ENCODE measurements at places on chromosomes 3 and 15. TPM values are rescaled to one million over a fixed set of nuclear protein-coding genes. Genes with fewer than 3 reads are reported as not detected.

- no peak overlapping the region for H3K4me3 ChIP-seq
- no peak overlapping the region for H3K27ac ChIP-seq
- no peaks in the 10 kb centered on the region for H3K36me3 ChIP-seq
- H3K4me1 ChIP-seq = no peaks in the 10 kb centered on the region
- H3K27me3 ChIP-seq = no peaks in the 10 kb centered on the region
- DNase-seq = no peak
These were observed 196.8 kb downstream of the ADAMTSL3 start for GRCh38 chr15:83850501-83851245.

DNA sequence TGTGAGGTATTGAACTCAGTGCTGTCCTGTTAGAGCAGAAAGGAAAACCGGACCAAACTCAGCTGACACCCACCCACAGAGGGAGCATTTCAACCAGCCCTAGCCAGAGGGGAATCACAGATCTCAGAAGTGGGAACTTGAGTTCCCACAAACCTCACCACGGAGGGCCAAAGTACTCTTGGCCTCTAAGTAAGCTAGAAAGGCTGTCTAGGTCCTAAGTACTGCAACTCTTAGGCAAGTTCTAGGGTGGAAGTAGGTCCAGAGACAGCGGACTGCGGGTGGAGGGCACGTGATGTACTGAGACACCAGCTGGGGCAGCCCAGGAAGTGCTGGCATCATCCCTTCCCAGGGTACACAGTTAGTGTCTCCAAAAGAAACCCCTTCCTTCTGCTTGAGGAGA, 34.1 kb downstream of the EOMES start:
- DNase-seq = no peak
- no peaks in the 10 kb centered on the region for H3K36me3 ChIP-seq
- H3K27ac ChIP-seq = no peak overlapping the region
- no peak overlapping the region for H3K4me3 ChIP-seq
- H3K4me1 ChIP-seq = no peaks in the 10 kb centered on the region

DNA sequence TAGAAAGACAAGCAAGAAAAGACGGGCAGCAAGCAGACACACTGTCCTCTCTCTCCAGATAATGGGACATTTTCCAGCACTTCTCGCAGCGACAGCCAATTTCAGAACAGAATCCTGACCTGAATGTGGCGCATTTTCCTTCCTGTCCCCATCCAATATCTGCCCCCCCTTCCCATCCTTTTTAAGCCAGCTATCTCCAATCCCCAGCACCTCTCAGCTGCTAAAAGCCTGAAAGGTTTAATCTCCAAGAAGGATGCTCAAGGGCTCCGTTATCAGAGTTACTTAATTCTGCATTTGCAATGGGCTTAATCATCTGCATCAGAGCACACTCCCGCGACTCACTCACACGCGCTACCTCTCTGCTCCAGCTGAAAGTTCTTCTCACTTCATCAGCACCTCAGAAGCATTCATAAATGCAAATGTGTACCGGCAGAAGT, 50.5 kb downstream of the SRGAP3 start:
- peak; percentile 42 for DNase-seq
- no peaks in the 10 kb centered on the region for H3K36me3 ChIP-seq
- H3K4me1 ChIP-seq = peaks cover 67% of the 10 kb centered on the region
- no peaks in the 10 kb centered on the region for H3K27me3 ChIP-seq
- H3K27ac ChIP-seq = no peak overlapping the region
- no peak overlapping the region for H3K4me3 ChIP-seq

DNA sequence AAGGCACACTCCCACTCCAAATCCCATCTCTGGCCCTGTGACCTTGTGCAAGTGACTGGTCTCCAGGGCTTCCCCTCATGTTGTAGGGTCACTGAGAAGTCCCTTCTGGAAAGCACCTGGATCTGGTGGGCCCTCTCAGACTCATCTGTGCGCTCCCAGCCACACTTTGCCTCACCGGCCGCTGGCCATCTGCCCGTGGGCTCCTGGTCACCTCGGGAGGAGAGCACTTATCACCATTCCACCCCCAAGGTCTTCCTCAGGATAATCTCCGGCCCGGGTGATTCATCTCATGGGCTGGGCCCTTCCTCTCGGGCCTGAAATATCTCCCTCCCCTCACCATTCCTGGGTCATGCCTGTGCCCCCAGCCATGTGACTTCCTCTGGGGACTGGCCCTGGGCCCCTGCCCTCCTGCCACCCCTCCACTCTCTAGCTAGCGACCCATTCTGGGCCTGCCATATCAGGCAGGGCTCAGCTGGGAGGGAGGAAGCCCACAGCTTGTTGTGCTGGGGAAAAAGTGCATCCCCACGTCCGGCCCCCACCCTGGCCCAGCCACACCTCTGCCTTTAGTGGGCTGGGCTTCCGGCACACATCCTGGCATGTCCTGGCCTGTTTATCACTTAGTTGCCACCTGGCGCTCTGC, 10.6 kb upstream of the WNT7A start:
- H3K36me3 ChIP-seq = no peaks in the 10 kb centered on the region
- H3K4me1 ChIP-seq = no peaks in the 10 kb centered on the region
- no peak overlapping the region for H3K4me3 ChIP-seq
- peaks cover 67% of the 10 kb centered on the region for H3K27me3 ChIP-seq
- no peak for DNase-seq

GRCh38 chr3:97815149-97815917, 6.5 kb upstream of the CRYBG3 start:
- H3K27ac ChIP-seq = no peak overlapping the region
- no peaks in the 10 kb centered on the region for H3K4me1 ChIP-seq
- no peak for DNase-seq

DNA sequence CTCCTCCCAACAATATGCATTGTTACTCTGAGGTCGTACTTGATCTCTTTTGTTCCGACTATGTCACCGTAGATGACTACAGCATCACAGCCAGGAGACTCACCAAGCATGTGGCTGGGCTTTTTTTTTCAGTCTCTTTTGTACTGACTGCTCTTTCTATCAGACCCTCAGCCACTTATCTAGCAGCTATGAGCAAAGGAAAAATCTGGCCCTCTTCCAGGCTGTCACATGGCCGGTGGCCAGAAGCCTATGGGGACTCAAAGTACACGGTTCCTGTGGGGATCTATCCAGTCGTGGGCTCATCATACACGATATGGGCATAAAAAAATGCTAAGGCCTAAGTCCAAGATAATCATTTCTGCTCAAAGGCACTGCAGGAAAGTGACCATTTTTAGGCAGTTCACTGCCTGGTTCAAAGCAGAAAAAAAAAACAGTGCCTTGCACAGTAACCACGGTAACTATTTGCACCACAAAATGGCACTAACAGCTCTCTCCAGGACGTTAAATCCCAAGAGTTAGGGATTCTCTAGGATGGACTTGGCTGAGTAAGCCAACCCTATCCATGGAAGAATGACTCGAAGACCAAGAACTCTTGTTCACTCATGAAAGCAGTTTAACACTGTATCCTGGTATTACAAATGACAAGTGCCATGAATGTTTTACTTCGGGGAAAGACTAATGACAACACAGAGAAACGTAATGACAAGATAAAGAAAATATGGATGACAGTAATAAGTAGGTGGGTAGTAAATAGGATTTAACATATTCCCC, 50.3 kb downstream of the SHQ1 start:
- no peak overlapping the region for H3K27ac ChIP-seq
- peak; percentile 31 for DNase-seq
- H3K36me3 ChIP-seq = no peaks in the 10 kb centered on the region
- peaks cover 11% of the 10 kb centered on the region for H3K4me1 ChIP-seq

Gene FILIP1L
- 0.09 TPM for total RNA-seq

GRCh38 chr3:159458982-159459381, 529.7 kb upstream of the IL12A start:
- DNase-seq = no peak
- no peaks in the 10 kb centered on the region for H3K36me3 ChIP-seq
- no peaks in the 10 kb centered on the region for H3K27me3 ChIP-seq
- peaks cover 9% of the 10 kb centered on the region for H3K4me1 ChIP-seq
- H3K27ac ChIP-seq = no peak overlapping the region

Gene PLA2G4D
- not detected for total RNA-seq

Gene CRABP1
- 454 TPM for total RNA-seq

Gene ARL14
- not detected for total RNA-seq

GRCh38 chr3:47713655-47714054, 68.0 kb downstream of the SMARCC1 start:
- DNase-seq = no peak
- no peaks in the 10 kb centered on the region for H3K4me1 ChIP-seq
- H3K36me3 ChIP-seq = peaks cover 22% of the 10 kb centered on the region
- no peak overlapping the region for H3K4me3 ChIP-seq
- H3K27me3 ChIP-seq = no peaks in the 10 kb centered on the region

GRCh38 chr15:29541309-29541708, 271.7 kb upstream of the NSMCE3 start:
- no peak overlapping the region for H3K4me3 ChIP-seq
- H3K4me1 ChIP-seq = peaks cover 9% of the 10 kb centered on the region
- H3K36me3 ChIP-seq = peaks cover 3% of the 10 kb centered on the region
- peak; percentile 22 for DNase-seq
- H3K27ac ChIP-seq = no peak overlapping the region

- no peak overlapping the region for H3K4me3 ChIP-seq
- H3K36me3 ChIP-seq = no peaks in the 10 kb centered on the region
- H3K4me1 ChIP-seq = peaks cover 5% of the 10 kb centered on the region
- no peak for DNase-seq
- no peak overlapping the region for H3K27ac ChIP-seq
These were observed 36.3 kb downstream of the UBE2E2 start for GRCh38 chr3:23239211-23240068.

Gene MUSTN1
- total RNA-seq = 2.0 TPM

GRCh38 chr15:45399381-45400212, 21.3 kb upstream of the GATM start:
- no peaks in the 10 kb centered on the region for H3K36me3 ChIP-seq
- DNase-seq = peak; percentile 70
- peaks cover 11% of the 10 kb centered on the region for H3K4me1 ChIP-seq
- no peak overlapping the region for H3K4me3 ChIP-seq
- no peak overlapping the region for H3K27ac ChIP-seq
- peaks cover 50% of the 10 kb centered on the region for H3K27me3 ChIP-seq

DNA sequence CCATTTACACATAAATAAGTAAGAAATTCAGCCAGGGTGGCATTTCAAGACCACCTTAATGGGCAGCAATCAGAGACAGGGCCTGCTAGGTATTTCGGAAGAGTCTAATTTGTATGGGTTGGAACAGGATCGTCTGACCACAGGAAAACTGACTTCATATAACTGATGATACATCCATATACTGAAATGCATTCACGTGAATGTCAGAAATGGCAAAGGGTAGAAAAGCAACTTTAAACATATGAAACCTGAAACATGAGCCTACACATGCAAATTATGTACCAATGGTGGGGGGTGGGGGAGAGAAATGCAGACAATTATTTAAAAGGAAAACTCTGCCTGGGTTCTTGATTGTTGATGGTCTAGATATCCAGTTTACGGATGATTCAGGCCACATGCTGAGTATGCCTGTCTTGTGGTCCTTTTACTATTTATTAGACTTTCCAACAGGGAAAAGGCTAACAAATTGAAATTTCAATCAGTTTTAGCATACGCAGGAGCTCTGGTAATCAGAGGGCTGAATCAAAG, 582.2 kb downstream of the FOXP1 start:
- H3K27ac ChIP-seq = no peak overlapping the region
- no peaks in the 10 kb centered on the region for H3K36me3 ChIP-seq
- H3K27me3 ChIP-seq = no peaks in the 10 kb centered on the region
- H3K4me3 ChIP-seq = no peak overlapping the region
- no peak for DNase-seq
- H3K4me1 ChIP-seq = peaks cover 3% of the 10 kb centered on the region

Gene AGTR1
- not detected for total RNA-seq

GRCh38 chr15:26971271-26972018, 464 bp downstream of the GABRG3 start:
- H3K27me3 ChIP-seq = peaks cover 75% of the 10 kb centered on the region
- no peak overlapping the region for H3K27ac ChIP-seq
- H3K4me3 ChIP-seq = peak overlapping the region; percentile 82

- no peak overlapping the region for H3K4me3 ChIP-seq
- no peak overlapping the region for H3K27ac ChIP-seq
- H3K27me3 ChIP-seq = no peaks in the 10 kb centered on the region
- no peaks in the 10 kb centered on the region for H3K36me3 ChIP-seq
- H3K4me1 ChIP-seq = peaks cover 51% of the 10 kb centered on the region
- DNase-seq = no peak
These were observed 306.8 kb upstream of the ATP11B start for GRCh38 chr3:182486463-182486862.

Gene GREM1
- total RNA-seq = 2.9 TPM

Gene ROPN1
- total RNA-seq = not detected

Gene TMEM40
- not detected for total RNA-seq

- H3K27ac ChIP-seq = no peak overlapping the region
- DNase-seq = no peak
- no peaks in the 10 kb centered on the region for H3K36me3 ChIP-seq
- no peaks in the 10 kb centered on the region for H3K27me3 ChIP-seq
- H3K4me1 ChIP-seq = no peaks in the 10 kb centered on the region
These were observed 26.9 kb upstream of the SEC62 start for GRCh38 chr3:169939751-169940150.

Measured in neural progenitor cell (in vitro differentiated cells).